ENCODE measurements at places on chromosomes 5 and 9. TPM values are rescaled to one million over a fixed set of nuclear protein-coding genes. Genes with fewer than 3 reads are reported as not detected.

OR13C9 gene
- not detected for total RNA-seq

VPS13A gene
- total RNA-seq = 17.2 TPM

TLX3 gene
- total RNA-seq = not detected

SEMA4D gene
- 1.6 TPM for total RNA-seq

DBH gene
- not detected for total RNA-seq

PIP5KL1 gene
- total RNA-seq = 10.2 TPM

ADAMTS6 gene
- total RNA-seq = 22.0 TPM

NEUROG1 gene
- not detected for total RNA-seq

FAM153A gene
- not detected for total RNA-seq

RAPGEF1 gene
- 34.2 TPM for total RNA-seq

SMIM32 gene
- not detected for total RNA-seq

GFI1B gene
- not detected for total RNA-seq

NRG2 gene
- 0.08 TPM for total RNA-seq

OTP gene
- not detected for total RNA-seq

FABP6 gene
- 0.31 TPM for total RNA-seq

NSG2 gene
- not detected for total RNA-seq

ZBTB34 gene
- 1.3 TPM for total RNA-seq

OMD gene
- not detected for total RNA-seq

IFNA2 gene
- total RNA-seq = not detected

PKD2L2 gene
- not detected for total RNA-seq

FAM221B gene
- total RNA-seq = not detected

HTR1A gene
- not detected for total RNA-seq

FSTL4 gene
- total RNA-seq = 2.3 TPM

TXNDC8 gene
- total RNA-seq = not detected

HMGCS1 gene
- 212 TPM for total RNA-seq

DPYSL3 gene
- total RNA-seq = 3.0 TPM

CCIN gene
- not detected for total RNA-seq

SPATA31D4 gene
- total RNA-seq = not detected

CAAP1 gene
- 21.8 TPM for total RNA-seq

LRRC70 gene
- not detected for total RNA-seq

ECPAS gene
- total RNA-seq = 52.3 TPM

RUSC2 gene
- 15.5 TPM for total RNA-seq

PCDHGA2 gene
- total RNA-seq = 0.04 TPM
